ENCODE measurements at places on chromosomes 3 and 15. TPM values are rescaled to one million over a fixed set of nuclear protein-coding genes. Genes with fewer than 3 reads are reported as not detected.

Gene NFKBIZ
- 20.8 TPM for total RNA-seq

Gene RAMAC
- total RNA-seq = 23.7 TPM

Gene RASGRP1
- total RNA-seq = 27.6 TPM

Gene SLC15A2
- total RNA-seq = 43.3 TPM

Gene ADCY5
- total RNA-seq = 90.9 TPM

Gene SPRED1
- total RNA-seq = 45.1 TPM

Gene MITF
- 15.9 TPM for total RNA-seq

Gene C2CD4A
- total RNA-seq = not detected

Gene MGA
- 84.4 TPM for total RNA-seq

DNA sequence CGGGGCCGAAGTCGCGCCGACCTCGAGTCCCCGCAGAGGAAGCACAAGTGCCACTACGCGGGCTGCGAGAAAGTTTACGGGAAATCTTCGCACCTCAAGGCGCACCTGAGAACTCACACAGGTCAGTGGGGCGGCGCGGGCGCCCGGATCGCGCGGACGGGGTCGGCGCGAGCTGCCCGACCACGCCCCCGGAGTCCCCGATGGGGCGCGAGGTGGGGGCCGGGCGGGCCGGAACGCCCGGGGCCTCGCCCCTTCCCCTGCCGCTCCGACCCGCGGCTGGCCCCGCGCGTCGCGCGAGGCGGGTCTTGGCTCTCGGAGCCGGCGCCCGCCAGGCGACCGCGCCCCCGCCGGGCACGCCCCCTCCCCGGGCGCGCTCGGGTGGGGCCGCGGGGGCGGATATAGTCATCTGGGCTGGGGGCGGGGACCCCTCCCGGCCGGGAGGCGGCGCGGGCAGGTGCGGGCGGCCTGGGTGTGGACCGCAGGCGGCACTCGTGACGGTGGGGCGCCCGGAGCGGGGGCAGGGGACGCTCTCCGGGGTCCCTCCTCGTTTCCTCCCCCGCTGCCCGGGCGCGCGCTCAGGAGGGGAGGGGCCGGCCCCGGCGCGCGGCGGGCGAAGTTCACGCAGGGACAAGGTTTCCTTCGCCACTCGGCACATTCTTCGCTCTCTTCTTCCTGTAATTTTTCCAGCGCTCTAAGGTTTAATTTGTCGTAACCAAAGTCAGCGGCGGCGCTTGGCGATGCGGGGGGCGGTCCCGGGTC, 1.2 kb downstream of the KLF13 start:
- peak; percentile 60 for DNase-seq

GRCh38 chr3:69180869-69181591, 58.6 kb upstream of the LMOD3 start:
- DNase-seq = no peak

- no peak for DNase-seq
Observed at GRCh38 chr15:88982304-88982945, 69.2 kb upstream of the MFGE8 start.

DNA sequence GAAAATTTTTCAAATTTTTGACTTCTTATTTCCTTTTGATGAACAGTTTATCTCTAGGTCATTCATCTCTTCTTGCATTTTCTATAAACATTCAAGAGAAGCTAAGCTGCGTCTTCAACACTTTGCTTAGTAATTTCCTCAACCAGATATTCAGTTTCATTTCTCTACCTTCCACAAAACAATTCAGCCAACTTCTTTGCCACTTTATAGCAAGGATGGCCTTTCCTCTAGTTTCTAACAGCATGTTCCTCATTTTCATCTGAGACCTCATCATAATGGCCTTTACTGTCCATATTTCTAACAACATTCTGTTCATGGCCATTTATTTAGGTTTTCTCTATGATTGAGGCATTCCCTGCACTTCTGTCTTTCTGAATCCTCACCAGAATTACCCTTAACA, 90.0 kb downstream of the ARIH1 start:
- DNase-seq = no peak

GRCh38 chr3:184234224-184234623, 4.8 kb downstream of the VWA5B2 start:
- DNase-seq = peak; percentile 88

DNA sequence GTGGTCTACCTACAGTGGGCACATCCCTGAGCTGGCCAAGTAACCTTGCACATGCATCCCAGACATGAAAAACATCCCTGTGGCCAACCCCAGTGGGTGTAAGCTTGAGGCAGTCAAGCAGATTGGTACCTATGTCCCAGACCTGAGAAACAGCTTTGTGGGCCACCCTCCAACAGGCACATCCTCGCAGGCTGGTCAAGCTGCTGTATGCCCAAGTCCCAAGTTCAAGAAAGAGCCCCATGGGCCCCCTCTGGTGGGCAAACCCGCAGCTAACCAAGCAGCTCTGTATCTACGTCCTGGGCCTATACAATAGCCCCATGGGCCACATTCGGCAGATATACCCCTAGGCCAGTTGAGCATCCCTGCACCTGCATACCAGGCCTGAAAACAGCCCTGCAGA, 186.3 kb upstream of the GPR149 start:
- DNase-seq = no peak

- no peak for DNase-seq
Observed at GRCh38 chr3:184910664-184911063, 98.7 kb downstream of the VPS8 start.

DNA sequence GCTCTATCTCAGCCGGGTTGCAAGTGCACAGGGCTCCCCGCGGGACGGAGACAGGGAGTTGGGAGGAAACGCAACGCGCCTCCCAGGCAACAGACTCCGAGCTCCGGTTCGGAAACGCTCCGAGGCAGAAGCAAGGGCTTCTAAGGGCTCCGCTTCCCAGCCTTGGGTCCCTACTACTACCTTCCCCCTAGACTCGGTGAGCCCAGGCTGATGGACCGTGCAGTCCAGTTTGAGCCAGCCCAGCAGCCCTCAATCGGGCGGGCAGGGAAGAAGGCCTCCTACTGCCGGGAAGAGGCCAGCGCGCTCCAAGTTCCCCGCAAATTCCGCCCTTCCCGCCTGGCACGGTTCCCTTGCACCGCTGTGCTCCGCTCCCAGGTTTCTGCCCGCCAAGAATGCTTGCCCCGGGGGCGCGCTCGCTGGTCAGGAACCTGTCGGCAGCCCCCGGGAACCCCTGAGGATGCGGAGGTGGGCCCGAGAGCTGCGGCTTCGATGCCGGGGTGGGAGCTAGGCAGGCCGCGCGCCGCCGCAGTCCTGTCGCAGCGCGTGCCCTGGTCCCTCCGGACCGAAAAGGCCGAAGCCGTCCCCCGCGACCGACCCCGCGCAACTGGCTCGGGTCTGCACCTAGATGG, 728 bp downstream of the TRANK1 start:
- peak; percentile 67 for DNase-seq

DNA sequence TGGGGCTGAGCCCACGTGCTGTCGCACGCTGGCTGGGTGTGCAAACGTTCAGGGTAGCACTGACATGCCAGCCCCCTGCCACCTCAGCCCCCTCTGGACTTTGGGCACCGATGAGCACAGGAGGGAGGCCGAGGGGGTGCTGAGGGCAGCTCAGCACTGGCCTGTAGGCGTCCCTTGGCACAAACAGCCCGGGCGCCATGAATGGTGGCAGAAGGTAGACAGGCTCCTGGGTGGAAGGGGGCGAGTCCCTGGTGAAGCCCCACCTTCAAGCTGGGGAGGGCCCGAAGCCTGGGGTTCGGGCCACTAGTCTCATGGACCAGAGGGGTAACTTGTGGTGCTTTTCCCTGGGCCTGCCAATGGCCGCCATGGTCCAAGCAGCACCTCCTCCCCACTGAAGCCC, 70.7 kb downstream of the GLB1 start:
- no peak for DNase-seq

- DNase-seq = no peak
Observed at GRCh38 chr3:36196058-36196457, 184.2 kb upstream of the STAC start.

GRCh38 chr3:155386919-155387318, 93.4 kb upstream of the STRIT1 start:
- no peak for DNase-seq

DNA sequence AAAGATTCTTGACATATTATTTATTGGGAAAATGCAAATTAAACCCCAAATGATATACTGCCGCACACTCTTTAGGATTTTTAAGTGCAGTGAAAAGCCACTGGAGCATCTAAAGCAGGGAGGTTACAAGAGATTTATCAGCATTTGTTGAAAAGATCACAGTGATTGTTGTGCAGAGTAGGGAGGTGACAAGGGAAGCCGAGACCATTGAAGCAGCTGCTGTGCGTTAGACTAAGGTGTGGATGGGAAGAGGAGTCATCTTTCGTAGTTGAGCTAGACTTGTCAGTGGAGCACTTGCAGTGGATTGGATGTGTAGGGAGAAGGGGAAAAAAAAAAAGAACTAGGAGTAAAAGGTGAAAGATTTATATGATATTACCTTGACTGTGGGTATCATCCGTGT, 854.6 kb downstream of the NTRK3 start:
- no peak for DNase-seq

GRCh38 chr3:139332092-139332491, 11.7 kb upstream of the MRPS22 start:
- no peak for DNase-seq

DNA sequence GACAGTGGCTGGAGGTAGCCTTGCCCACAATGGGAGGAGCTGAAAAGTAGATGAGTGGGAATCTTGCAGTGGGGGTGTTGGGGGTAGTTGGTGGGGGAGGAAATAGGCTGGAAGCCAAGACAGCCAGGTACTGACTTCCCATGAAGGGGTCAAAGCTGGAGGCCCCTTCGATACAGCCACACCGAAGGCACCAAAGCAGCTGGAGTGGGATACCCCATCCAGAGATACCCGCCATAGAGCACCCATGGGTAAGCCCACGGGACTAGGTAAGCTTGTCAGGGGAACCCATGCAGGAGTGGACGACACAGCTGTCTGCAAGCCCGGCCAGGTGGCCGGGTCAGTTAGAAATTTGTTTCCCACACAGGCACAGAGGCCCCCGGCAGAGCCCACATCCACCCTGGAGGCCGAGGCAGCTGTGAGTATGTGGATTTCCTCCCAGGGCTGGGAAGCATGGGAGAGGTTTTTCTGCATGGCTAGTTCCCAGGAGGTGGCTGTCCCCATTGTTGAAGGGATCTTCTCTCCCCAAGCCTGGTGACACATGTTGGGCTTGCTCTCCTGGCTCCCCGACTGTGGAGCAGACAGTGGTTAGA, 28.6 kb downstream of the PRR23E start:
- DNase-seq = no peak

GRCh38 chr3:156957715-156958114, 131.6 kb downstream of the LEKR1 start:
- no peak for DNase-seq

DNA sequence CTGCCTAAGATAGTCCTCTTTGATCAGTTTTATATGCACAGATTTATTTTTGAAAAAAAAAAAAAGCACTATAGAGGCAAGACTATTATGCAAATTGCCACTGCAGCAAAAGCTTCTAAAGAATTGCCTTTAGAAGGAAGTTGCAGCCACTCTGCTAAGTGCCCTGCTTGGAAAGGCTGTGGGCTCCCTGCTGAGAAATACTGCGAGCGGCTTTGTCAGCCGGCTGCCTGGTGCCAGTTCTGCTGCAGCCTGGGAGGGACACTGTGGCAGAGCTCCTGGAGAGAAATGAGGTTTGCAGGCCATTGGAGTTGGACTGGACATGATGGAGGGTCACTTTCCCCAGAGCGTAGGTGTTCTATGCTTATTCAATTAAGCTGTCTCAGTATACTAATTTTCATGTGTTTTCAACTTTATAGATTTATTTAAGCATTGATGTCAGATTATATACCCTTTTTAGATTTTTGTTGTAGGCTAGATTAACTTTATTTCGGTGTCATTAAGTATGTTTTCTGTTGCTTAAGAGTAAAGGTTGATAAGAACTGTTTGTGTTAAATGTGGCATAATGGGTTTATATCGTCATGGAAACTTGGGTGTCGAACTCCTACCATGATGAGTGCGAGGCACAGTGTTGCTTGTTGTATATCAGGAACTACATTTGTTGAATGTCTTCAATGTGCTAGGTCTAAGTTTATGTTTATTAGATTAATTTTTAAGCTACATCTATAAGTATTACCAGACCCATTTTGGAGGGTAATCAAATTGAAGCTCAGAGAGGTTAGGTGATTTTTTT, 6.6 kb downstream of the MAP2K5 start:
- DNase-seq = peak; percentile 79

GRCh38 chr15:74983725-74984231, 11.6 kb upstream of the SCAMP5 start:
- DNase-seq = no peak

- no peak for DNase-seq
Observed at GRCh38 chr3:48566401-48566760, 2.8 kb upstream of the UCN2 start.
